Mammary microvascular endothelial cell (primary cell): ENCODE measurements at places on chromosomes 7 and 10. TPM values are rescaled to one million over a fixed set of nuclear protein-coding genes. Genes with fewer than 3 reads are reported as not detected.

GNGT1 gene
- total RNA-seq, result not detected in 2 replicates

PNLIPRP3 gene
- not detected in 2 replicates for total RNA-seq

SPDYE6 gene
- 0.07 TPM in 1 of 2 replicates, not detected in the other for total RNA-seq

NPSR1 gene
- not detected in 2 replicates for total RNA-seq

XRCC2 gene
- total RNA-seq, result 4.7 and 6.5 TPM in 2 replicates
